Cardiac muscle cell (in vitro differentiated cells and primary cell): ENCODE measurements at places on chromosomes 2 and 18. TPM values are rescaled to one million over a fixed set of nuclear protein-coding genes. Genes with fewer than 3 reads are reported as not detected.

The TGFA gene
- total RNA-seq: 0.21 and 4.6 TPM in 2 replicates

The CXCR1 gene
- not detected in 2 replicates for total RNA-seq

The RTN4 gene
- total RNA-seq: 164 and 186 TPM in 2 replicates

The SH2D6 gene
- total RNA-seq: not detected in 2 replicates

The BOLL gene
- total RNA-seq: 0.28 TPM in 1 of 2 replicates, not detected in the other

The KCNG2 gene
- total RNA-seq: not detected in 2 replicates

The TAF4B gene
- total RNA-seq: 2.0 and 8.2 TPM in 2 replicates

The SUCLG1 gene
- 56.4 and 90.8 TPM in 2 replicates for total RNA-seq

The EHD3 gene
- 17.6 and 21.1 TPM in 2 replicates for total RNA-seq

The LRRC30 gene
- not detected in 2 replicates for total RNA-seq

The CHRND gene
- 0.09 TPM in 1 of 2 replicates, not detected in the other for total RNA-seq
